ENCODE measurements at places on chromosomes 1 and 21.

DNA sequence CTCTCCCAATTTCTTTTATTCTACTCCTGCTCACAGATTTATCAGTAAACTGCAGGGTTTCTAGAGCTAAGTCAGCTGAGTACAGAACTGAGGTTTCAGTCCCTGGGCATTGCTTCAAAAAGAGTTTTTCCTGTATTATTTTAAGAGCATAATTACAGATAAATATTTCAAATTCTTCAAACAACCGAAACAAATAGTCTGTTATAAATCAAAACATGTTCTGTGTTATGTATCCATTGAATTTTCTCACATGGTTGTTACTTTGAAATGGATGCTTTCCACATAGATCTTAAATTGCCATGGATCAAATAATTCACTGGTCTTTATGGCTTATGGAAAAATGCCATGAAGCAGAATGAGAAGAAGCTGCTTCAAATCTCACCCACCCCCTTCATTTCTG, 64.5 kb downstream of the LRRC8C start:
- DNase-seq = no peak

DNA sequence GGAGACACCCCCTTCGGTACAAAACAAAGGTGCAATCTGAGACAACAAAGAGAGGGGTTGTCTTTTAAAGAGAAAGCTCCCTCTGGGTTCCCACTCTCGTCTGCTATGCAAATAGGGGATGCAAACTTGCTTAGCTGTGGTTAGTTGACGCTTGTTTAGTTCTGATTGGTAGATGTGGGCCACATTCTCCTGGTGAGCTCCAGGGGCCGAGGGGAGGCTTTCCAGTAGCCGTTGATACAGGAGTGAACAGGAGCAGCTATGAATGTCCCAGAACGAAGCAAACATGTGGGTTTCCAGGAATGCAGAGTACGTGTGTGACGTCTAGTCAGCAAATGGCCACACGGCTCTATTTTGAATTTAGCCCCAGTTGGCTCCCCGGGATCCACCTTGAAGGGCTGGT, 14.7 kb downstream of the TFF2 start:
- DNase-seq = no peak

DNA sequence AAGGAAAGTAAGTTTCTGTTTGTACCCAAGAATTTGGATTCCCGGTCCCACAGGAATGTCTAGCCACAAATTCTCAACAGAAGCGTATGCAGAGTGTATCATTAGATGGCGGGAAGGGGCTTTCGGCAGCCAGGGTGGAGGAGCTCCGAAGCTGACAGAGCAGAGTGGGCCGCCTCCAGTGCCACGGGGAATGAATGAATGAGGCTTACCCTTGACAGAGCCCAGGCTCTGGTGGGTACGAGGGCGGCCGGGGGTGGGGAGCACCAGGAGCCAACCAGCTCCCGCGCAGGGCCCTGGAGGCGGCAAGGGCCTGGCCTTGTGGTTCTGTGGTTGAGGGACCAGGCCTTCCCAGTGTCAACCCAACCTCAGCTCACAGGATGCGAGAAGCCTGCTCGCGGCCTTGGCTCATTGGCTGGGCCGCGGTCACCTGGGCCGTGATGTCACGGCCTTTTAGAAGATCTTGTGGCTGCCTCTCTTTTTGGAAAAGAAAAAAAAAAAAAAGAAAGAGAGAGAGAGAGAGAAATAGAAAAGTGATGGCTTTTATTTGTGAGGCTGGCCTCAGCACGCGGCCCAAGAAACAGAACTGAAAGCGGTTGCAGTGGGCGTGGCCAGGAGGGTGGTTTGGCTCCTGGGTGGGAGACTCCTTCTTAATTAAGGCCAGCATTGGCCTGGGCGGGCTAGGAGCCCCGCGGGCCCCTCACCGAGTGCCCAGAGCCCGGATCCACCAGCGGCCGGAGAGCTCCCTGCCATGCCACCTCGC, 34.9 kb upstream of the RUNX3 start:
- peak; percentile 39 for DNase-seq

DNA sequence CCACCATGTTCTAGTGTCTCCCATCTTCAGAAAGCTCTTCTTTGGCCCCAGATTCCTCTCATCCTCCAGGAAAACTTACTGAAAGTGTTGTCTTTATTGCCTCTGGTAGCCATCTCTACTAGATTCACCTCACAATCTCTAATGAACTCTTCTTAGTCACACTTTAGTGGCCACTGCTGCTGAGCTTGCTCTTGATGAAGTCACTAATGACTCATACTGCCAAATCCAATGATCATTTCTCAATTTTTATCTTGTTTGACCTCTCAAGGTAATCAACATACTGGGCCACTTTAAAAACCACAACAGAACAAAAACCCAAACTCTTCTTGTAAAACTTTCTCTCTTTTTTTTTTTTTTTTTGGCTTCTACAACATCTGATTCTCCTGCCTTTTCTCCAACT, 196.4 kb downstream of the LHX8 start:
- DNase-seq = no peak

GRCh38 chr1:41681331-41682098, 197.0 kb upstream of the EDN2 start:
- DNase-seq = no peak

DNA sequence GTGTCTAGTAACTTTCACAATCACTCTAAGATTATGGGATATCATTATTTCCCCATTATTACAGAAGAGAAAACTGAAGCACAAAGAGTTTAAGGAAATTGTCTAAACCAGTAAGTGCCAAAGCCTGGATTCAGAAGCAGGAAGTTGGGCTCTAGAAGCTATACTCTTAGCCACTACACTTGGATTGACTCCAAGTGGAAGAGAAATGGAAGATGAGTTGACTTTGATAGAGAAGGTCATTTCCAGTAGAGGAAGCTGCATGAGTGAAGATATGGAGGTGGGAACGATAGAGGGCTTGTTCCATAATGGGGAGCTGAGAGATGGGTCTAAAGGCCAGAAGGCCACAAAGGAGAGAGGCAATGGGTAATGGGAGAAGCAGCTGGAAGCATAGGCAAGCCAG, 11.7 kb upstream of the TDRD10 start:
- DNase-seq = no peak

DNA sequence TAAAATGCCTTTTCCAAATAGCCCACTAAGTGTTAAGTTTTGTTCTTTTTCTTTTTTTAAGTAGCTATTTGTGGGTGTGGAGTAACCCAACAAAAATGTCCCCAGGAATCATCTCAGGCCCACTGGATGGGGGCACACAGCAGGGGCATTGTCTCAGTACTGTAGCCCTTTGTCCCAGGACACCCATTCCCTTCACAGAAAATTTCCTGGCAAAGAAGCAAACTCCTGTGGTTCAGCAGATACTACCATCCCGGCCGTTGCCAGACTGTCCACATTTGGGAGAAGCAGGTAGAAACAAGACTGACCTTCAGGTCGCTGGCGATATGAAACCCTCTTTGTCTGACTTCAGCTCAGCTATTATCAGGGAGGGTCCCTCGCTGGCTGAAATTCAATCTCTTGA, 23.7 kb upstream of the SRRM1 start:
- DNase-seq = no peak

DNA sequence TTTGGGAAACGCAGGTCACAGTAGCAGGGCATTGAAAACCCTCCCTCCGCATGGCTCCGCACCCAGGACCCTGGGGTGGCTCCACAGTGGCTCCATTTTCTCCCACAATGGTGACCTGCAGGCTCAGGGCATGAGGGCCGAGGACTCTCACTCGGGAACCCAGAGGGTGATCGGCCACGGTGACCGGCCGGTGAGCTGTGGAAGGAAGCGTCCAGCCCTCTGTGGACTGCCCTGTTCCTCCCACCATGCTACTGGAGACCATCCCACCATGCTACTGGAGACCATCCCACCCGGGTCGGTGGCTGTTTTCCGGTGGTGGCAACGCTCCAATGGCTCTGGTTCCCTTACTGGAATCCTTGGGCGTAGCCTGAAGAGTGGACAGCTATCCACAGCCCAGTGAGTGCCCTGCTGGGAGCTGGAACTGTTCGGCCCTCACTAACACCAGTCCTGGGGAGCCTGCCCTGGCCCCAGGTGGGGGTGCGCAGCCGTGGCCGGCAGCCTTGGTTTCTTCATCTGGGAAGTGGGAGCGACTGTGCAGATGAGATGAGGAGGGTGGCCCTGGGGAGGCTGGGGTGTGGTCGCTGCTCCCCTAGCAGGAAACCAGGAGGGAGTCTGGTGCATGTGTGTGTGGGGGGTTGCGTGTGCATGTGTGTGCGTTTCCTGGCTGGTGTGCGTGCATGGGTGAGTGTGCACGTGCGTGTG, 59.6 kb downstream of the PRDM16 start:
- DNase-seq = no peak

GRCh38 chr1:84969489-84970250, 27.2 kb downstream of the MCOLN2 start:
- no peak for DNase-seq

- DNase-seq = no peak
Measured at GRCh38 chr1:173562813-173563212, 40.1 kb downstream of the SLC9C2 start.

DNA sequence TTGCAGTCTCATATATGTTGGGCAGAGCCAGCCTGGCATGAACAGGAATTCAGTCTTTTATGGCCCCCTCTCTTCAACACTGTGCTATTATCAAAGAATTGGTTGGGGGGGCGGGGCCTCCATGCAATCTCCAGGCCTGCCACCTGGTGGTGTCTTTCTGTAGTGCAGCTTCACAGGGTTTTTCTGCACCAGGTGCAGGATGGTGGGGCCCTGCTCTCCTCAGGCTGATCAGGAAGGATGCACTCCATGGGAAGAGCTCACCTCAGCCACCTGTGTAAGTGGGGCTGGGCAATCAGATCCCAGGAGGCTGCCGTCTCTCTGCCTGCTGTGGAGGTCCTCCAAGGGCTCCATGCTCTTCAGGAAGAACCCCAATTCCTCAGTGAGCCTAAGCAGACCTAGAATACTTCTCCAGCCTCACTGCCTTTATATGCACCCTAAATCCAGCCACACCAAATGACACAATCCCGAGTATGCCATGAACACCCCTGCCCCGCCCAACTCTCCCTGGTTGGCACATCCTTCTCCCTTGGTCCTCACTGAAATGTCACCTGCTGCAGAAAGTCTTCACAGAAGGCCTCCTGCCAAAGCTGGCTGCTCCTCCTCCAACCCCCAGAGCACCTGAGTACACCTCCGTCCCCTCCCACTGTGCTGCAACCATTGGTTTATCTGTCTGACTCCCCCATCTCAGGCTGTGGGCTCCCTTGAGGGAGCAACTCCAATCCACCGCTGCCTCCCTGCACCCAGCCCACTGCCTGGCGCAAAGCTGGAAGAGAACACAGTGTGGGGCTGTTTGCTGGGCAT, 16.5 kb downstream of the STK40 start:
- peak; percentile 87 for DNase-seq

- DNase-seq = no peak
Measured at GRCh38 chr1:225737161-225737560, 40.5 kb upstream of the SRP9 start.

GRCh38 chr1:70896224-70896623, 151.4 kb downstream of the PTGER3 start:
- no peak for DNase-seq
